CD4-positive, CD25-positive, alpha-beta regulatory T cell (primary cell): ENCODE measurements at places on chromosomes 1 and 21.

GRCh38 chr1:18288722-18289121, 181.1 kb downstream of the IGSF21 start:
- no peak for DNase-seq

- DNase-seq = no peak
Observed at GRCh38 chr1:62991152-62991551, 207.2 kb downstream of the ATG4C start.

DNA sequence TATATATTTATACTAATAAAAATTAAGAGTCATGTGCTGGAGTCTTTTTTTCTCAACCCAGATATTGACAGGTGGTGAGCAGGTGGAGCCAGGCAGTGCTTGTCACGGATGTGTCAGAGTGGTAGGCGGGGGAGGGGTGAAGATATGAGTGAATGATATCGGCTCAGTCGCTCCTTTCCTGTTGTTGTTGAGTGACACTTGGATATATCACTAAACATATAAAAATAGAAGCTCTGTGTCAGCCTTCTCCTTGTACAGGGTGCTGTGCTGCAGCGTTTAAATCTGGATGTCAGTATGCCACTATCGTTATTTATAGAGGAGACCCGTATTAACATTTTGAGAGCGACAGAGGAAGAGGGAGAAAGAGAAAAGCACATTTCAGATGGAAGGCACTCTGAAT, 339.6 kb downstream of the NUF2 start:
- DNase-seq = no peak

- no peak for DNase-seq
Observed at GRCh38 chr1:35030756-35031446, 844 bp downstream of the ZMYM6 start.

GRCh38 chr1:234241941-234242490, 131.2 kb upstream of the COA6 start:
- DNase-seq = no peak

DNA sequence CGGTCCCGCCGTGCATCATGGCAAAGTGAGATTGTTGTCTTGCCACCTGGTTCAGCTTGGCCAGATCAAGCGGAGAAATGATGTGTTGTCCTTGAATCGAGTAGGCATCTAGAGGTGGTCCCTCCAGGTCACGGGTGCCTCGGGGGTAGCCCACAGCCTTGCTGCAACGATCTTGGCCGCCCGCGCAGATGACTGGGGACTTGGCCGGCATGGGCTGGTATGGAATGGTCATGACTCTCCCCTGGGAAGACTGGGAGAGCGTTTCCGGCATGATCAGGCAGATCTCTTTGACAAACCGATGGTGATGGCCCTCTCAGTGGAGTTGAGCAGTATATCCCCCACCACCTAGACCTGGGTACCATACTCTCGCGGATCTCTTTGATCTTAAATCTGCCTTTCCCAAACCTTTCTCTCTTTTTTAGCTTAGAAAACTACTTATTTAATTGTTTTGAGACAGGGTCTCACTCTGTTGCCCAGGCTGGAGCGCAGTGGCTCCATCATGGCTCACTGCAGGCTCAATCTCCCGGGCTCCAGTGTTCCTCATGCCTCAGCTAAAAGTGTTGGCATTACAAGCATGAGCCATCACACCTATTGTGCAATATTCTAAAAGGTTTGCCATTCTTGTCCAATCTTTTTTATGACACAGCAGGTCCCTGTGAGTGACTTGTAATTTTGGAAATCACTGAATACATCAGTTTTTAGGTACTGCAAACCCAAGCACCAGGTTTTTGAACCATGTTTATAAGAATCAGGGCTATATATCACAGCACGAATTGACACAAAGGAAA, 9.4 kb upstream of the ELAPOR1 start:
- no peak for DNase-seq

- DNase-seq = no peak
Observed at GRCh38 chr1:155967341-155968050, 10.9 kb downstream of the ARHGEF2 start.

DNA sequence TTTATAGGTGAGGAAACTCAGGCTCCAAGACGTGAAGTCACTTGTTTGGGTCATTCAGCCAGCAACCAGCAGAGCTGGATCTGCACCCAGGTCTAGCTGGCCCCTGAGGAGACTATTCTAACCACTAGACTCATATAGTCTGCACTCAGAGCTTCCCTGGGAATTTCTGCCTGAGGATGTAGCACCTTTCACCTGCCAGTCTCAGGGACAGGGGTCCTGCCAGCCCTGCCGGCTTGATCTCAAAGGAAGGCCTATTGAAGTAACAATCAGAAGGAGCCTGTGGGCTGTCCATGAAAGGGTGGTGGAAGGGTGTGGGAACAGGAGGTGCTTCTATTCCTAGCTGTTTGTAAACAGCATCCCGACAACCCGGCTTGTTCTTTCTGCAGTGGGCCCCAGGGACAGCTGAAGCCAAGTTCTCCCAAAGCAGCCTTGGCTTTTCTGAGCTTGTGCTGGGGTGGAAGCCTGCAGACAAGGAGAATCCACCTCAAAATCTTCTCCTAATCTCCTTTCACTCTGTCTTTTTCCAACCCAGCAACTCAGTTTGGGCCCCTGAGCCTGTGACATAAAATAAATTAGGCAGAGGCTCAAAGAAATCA, 7.8 kb downstream of the LMOD1 start:
- DNase-seq = no peak

- no peak for DNase-seq
Observed at GRCh38 chr1:58133562-58133961, 413.0 kb downstream of the OMA1 start.

- DNase-seq = no peak
Observed at GRCh38 chr1:159895286-159895685, 4.7 kb downstream of the CFAP45 start.

DNA sequence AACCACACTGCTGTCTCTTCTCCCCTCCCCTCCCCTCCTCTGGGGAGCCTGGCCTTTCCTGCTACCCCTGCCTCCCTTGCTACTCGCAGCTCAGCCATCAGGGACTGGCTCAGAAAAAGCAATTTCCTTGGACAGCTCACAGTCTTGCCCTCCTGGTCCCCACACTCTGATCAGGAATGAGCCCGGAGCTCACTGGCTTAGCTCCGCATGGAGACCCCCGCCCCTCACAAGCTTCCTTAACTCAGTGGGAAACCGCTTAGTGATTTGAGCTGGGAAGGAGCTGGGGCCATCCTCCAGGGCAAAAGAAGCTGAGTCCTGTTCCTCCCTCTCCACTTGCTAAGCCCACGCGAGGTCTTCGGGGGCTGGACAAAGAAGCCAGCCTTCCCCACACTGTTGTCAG, 70.3 kb upstream of the ACTL8 start:
- DNase-seq = no peak

DNA sequence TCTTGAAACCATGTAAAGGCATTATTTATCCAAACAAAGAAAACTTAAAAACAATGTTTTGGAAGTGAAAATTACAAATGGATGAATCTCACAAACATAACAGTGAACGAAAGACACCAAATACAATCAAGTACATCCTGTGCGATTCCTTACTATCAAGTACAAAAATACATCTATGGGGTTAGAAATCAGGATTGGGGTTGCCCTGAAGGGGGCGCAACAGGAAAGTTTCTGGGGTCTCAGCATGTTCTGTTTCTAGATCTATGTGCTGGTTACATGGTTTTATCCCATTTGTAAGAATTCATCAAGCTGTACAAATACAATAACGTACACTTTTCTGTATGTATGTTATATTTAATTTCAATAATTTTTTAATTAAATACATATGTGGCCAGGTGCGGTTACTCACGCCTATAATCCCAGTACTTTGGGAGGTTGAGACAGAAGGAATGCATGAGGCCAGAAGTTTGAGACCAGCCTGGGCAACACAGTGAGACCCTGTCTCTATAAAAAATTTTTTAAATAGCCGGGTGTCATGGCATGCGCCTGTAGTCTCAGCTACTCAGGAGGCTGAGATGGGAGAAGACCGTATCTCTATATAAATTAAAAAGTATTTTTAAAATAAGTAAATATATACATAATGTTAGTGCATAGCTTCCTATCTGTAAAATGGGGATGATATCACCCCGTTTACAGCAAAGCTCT, 121.5 kb upstream of the SOD1 start:
- no peak for DNase-seq

- no peak for DNase-seq
Observed at GRCh38 chr1:46344481-46344880, 3.9 kb downstream of the NSUN4 start.

DNA sequence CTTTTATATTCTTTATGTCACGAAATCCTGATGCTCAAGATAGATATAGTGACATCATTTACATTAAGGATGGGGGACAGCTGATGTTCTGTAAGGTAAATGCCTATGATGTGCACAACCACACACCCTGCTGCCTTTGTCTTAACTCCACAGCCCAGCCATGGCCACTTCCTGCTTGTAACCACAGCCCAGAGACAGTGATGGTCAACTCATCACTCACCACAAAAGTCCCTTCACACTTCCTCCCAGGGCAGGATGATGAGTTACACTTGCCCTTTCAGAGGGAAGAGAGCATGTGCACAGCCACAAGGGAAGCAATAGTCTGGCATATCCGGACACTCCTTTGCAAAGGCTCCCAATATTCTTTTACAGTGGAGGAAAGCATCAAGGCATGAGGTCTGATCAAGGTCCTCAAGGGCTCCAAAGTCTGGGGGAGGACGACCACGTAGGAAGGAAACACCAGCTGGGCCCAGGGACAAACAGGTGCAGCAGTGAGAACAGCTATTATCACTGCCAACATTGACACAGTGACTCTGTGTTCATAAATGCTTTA, 53.8 kb downstream of the PLPP3 start:
- DNase-seq = peak; percentile 1

GRCh38 chr1:112234710-112235109, 161.3 kb upstream of the CTTNBP2NL start:
- DNase-seq = no peak

DNA sequence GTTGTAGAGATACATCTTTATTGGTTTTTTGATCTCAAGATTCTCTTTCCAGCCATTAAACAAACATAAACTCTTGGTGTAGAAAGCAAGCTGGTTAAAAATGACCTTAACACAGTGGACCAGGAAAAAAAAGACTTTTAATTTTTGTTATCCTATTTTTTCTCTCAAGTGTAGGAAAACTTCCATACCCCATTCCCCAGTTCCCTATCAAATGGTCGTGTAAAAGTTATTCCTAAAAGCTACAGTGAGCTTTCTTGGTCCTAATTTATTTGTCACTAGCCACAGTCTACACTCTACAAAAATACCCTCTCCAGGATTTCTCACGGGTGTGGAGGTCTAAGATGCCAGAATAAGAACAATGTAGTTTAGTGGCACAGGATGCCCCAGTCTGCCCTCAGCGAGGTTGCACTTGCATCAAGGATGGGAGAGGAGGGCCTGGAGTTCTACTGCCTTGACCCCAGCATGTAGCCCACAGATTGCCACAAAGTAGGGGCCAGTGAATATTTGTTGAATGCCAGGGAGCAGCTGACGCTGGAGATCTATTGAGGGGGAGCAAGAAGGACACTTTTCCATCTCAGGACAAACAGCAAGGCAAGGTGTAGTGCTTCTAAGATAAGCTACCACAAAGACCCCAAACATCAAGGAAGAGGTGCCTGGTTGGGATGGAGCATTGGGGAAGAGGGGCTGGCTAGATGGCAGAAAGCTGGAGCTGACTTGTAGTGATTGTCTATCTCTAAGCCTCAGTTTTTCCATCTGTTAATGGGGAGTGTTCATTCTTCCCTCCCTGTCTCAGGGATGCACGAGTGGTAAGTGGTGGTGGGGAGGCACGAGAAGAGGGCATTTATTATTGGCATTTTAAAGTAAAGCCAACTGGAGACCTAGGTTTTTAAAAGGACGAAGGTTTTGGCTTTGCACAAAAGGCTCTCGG, 1.8 kb downstream of the MYCL start:
- DNase-seq = no peak

DNA sequence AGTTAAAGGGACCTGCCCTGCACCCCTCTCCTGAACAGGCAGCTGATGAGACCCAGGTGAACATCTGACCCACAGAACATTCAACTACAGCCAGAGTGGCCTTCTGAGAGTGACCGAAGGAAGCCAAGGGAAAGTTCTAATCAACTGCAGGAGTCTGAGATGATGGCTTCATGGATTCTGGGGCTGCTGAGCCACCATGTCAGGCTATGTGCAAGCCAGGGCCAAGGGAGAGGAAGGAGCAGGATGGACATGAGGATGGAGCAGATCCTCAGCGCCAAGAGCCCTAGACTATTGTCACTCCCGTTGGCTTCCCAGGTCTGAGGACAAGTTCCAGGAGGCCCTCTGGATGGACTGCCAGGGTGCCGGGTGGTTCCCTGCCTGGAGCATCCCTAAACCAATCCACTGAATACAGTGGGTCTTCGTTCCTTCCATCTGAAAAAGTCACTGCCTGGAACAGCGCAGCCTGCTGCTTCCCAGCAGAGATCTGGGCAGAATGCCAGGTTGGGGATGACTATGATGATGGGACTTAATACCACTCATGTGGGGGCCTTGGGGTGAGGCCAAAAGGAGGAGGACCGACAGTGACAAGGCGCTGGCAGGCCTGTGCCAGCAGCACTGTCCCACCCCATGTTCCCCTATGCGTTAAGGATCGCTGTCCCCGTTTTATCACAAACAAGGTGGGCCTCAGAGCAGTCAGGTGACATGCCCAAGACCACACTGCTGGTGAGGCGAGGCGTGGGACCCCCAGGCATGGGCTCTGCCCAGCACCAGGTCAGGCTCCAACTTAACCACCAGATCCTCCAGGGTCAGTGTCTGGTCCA, 19.8 kb downstream of the SPOCD1 start:
- DNase-seq = no peak

- no peak for DNase-seq
Observed at GRCh38 chr1:168979276-168979675, 127.2 kb upstream of the ATP1B1 start.

DNA sequence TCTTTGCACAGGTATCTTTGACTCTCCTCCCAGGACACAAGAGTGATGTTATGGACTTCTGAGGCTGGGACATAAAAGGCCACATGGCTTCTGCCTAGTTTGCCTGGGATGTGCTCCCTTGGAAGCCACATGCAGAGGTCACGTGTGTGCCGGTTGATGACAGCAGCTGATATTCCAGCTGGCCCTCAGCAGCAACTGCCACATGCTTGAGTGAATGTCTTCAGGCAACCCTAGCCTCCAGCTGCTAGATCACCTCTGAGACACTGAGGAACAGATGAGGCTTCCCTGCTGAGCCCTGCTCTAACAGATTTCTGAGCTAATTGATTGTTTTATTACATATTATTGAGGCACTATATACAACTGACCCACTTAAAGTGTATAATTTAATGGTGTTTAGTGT, 11.6 kb upstream of the AKR7A3 start:
- no peak for DNase-seq

- peak; percentile 3 for DNase-seq
Observed at GRCh38 chr1:218164930-218165700, 120.0 kb upstream of the RRP15 start.
